ENCODE measurements at places on chromosomes 16 and 17. TPM values are rescaled to one million over a fixed set of nuclear protein-coding genes. Genes with fewer than 3 reads are reported as not detected.

DNA sequence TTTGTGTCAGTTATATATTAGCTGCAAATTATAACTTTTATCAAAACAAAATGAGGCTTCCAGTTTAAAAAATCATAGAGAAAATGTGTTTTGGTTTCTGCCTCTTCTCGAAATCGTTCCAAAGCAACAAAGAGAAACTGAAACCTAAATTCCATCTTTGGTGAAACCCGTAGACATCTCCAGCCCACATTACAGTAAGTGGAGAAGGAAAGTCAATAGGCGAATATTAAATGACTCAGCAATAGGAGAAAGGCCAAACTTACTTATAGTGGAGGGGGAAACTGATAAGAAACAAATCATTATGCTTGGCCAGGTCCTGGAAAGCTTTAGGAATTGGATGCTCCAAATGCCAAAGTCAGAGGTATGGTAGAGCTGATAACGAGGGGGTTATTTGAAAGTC lies 103.0 kb upstream of the SHISA6 start:
- DNase-seq = no peak

- DNase-seq = no peak
These were observed 42.3 kb upstream of the HNF1B start for GRCh38 chr17:37787055-37787757.

SLC47A1 gene
- total RNA-seq = 0.53 TPM

GRCh38 chr16:23833960-23834685 lies 1.7 kb upstream of the PRKCB start:
- DNase-seq = no peak

DNA sequence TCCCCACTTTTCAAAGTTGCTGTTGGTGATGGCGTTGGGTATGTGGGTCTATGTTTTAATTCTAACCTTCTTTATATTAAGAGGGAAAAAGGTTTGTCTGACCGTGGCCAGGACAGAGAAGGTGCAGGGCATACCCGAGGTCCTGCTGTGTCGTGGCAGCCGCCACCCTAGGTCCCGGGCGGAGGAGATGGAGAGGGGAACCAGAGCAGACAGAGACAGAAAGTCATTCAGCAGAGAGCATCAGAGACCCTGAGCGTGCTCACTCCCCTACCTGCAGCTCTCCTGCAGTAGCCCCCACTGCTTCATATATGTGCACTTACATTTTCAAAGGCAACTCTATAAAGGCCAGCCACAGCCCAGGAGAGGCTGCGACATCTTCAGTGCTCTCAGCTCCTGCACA lies 327.2 kb upstream of the TNRC6C start:
- no peak for DNase-seq

GRCh38 chr16:69827524-69827923 lies 65.4 kb downstream of the WWP2 start:
- DNase-seq = no peak

Data from urinary bladder (tissue), 4 donors.